ENCODE measurements at places on chromosomes 6 and 20.
A peak's percentile ranks its signal among the peaks of the same experiment; 100 is the strongest.

GRCh38 chr20:18739751-18740166 lies 73.8 kb upstream of the SCP2D1 start:
- DNase-seq = peak; percentile 96

DNA sequence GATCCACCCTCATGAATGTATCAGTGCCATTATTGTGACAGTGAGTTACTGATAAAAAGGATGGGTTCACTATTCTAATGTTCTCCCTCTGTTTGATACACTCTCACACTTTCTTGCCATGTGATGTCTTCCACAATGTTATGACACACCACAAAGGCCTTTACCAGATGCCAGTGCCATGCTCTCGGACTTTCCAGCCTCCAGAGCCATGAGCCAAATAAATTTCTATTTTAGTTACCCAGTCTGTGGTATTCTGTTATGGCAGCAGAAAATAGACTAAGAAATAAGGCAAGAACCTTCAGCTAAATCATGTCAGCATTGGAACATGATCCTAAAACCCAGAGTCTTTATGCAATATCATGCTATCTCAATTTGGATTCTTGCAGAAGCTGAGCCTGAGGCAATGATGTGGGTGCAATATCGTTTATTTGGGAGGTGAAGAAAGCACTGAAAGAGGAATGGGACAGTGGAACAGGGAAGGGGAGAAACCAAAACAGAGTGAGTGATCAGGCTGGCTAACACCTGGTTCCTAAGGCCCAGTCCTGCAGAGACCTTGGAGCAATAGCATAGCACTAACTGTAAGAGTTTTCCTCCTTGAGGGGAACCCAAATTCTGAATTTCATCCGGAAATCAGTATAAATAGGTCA lies 130.4 kb upstream of the LRFN2 start:
- DNase-seq = no peak

GRCh38 chr6:128209771-128210170 lies 308.9 kb upstream of the THEMIS start:
- DNase-seq = peak; percentile 69

- DNase-seq = peak; percentile 91
Observed at GRCh38 chr20:45358282-45359068, 4.5 kb upstream of the SYS1 start.

DNA sequence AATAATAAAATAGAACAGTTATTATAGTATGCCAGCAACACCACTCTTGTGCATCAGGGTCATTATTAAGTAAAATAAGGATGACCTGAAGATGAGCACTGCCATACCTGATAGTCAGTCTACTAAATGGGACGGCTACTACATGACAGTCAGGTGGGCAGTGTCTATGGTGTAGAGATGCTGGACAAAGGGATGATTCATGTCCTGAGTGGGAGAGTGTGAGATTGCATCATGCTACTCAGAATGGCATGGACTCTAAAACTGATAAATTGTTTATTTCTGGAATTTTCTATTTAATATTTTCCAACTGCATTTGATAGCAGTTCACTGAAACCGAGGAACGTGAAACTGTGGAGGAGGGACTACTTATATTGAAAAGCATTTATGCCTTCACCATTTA lies 38.8 kb downstream of the SNX9 start:
- peak; percentile 70 for DNase-seq

DNA sequence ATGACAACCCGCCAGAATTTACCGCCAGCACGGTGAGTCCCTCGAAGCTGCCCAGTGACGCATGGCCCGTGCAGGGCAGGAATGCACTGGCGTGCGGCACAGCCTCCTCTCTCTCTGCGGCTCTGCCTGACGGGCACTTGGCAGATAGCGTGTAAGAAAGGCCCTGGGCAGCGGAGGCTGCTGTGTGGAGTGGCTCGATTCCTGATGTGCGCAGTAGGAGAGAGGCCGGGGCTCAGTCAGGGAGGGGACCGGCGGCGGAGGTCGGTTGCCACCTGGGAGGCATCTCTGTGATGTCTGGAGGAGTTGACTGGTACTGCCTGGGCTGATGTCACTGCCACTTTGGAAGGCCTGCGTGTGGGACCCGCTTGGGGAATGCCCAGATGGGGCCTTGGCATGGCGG lies 170.7 kb downstream of the TAF4 start:
- no peak for DNase-seq

GRCh38 chr20:50980851-50981713 lies 22.5 kb downstream of the MOCS3 start:
- DNase-seq = peak; percentile 74

- no peak for DNase-seq
Observed at GRCh38 chr6:147787417-147787816, 278.9 kb downstream of the SAMD5 start.

GRCh38 chr20:47857187-47857568 lies 71.9 kb upstream of the SULF2 start:
- DNase-seq = peak; percentile 33

DNA sequence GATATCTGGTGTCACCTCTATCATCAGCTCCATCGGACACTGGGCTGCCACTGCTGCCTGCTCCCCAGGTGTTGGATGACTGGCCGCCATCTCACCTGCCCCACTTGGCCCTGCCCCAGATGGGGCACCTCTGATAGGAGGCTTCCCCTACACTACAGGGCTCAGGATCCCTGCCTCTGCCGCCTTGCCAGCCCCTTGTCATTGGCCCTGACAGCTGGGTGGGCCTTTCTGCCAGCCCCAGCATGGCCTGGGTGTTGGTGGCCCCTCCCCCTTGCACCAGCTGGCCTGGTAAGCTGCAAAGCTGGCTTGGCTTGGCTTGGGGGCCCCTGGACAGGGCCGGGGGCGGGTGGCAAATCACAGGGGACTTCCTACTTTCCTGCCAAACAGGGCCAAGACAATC lies 10.6 kb downstream of the PACSIN1 start:
- no peak for DNase-seq

DNA sequence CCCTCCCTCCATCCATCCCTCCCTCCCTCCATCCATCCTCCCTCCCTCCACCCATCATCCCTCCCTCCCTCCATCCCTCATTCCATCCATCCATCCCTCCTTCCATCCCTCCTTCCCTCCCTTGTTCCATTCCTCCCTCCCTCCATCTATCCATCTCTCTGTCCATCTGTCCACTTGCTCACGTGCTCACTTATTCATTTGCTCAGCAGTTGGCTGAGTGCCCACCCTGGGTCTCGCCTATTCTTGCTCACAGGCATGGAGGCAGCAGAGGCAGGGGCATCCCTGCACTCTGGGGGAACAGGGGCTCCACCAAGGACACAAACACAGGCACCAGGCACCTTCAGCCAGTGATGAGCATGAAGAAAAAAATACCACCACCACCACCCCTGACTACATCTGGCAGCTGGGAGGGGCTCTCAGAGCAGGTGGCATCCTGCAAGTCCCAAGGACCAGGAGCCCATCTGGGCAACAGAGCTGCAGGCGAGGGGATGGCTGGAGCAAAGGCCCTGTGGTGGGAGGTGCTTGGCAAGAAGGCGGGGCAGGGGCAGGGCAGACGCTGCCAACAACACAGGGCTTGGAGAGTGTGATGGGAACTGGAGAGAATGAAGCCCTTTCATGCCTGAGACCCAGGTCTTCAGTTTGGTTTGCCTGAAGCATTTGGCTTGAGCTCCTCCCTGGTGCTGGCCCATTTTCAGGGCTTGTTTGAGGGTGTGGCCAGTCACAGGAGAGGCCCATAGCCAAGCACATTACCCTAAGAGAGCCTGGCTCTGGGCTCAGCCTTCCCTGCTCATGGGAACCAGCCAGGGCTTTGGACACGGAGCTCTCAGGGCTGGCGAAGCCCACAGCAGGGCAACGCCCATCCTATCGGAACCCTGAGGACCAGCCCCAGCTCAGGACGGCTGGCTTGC lies 40.2 kb upstream of the MRGBP start:
- no peak for DNase-seq

GRCh38 chr6:136524339-136524935 lies 25.8 kb downstream of the MAP7 start:
- DNase-seq = no peak

- DNase-seq = peak; percentile 29
Observed at GRCh38 chr6:13124131-13124530, 204.2 kb downstream of the TBC1D7 start.

DNA sequence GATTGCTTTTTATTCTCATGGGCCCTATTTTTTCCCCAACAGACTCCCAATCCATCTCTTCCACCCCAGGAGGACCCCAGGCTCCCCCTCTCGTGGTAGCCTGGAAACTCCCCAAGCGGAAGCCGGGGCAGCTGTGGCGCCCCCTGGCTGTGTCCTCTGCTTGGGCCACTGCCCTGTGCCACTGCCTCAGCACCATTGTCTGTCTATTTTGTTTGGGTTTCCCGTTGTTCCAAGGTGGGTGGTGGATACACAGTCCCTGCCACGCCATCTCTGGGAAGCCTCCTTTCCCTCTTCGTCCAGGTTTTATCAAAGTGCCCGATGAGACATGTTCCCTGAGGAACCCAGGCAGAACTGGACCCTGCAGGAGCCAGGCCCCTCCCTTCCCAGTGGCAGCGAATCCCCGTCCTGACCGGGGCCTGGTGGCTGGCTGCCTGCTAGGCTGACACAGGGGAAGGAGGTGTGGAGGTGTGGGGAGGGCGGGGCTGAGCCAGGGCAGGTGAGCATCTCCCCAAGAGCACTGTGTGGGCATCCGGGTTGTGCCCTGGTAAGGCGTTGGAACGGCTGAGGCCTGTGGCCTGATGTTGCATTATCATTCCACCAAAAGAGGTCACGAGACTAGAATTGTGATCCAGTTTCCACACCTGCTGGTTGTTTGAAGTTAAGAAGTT lies 228.2 kb downstream of the CDH4 start:
- no peak for DNase-seq

DNA sequence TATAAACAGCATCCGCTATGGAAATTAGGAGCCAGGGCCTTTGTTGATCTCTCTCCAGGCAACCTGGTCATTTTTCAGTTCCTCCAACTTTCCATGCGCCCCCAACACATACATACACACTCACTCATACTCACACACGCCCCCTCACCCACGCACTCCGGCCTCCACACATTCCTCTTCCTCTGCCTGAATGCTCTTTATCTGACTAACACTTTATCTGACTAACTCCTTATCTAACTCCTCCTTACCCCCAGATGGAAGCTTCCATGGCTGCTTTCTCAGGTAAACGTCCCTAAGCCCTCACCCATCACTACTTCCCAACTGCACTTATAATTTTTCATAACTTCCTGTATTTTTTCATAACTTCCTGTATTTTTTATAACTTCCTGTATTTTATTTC lies 17.4 kb downstream of the CASS4 start:
- DNase-seq = peak; percentile 73

- DNase-seq = peak; percentile 94
Observed at GRCh38 chr6:121879149-121879548, 443.7 kb downstream of the GJA1 start.

DNA sequence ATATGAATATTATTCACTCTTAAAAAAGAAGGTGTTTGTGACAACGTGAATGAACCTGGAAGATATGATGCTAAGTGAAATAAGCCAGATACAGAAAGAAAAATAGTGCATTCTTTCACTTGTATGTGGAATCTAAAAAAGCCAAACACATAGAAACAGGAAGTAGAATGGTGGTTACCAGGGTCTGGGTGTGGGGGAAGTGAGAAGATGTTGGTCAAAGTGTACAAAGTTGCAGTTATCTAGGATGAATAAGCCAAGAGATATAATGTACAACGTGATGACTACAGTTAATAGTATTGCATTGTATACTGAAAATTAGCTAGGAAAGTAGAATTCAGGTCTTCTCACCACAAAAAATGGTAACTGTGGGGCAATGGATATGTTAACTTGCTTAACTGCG lies 151.1 kb upstream of the HCRTR2 start:
- no peak for DNase-seq

- DNase-seq = no peak
Observed at GRCh38 chr20:59774921-59775686, 158.3 kb downstream of the SYCP2 start.

- DNase-seq = peak; percentile 22
Observed at GRCh38 chr6:118297821-118298220, 250.3 kb upstream of the PLN start.

GRCh38 chr6:43186019-43186418 lies 4.0 kb downstream of the CUL9 start:
- DNase-seq = no peak

Measured in fibroblast of mammary gland (primary cell).